Activated CD8-positive, alpha-beta memory T cell treated with anti-CD3 and anti-CD28 coated beads, Interleukin-2, amount 50 U/mL, for 48 hours (primary cell): ENCODE measurements at places on chromosomes 4 and X.

DNA sequence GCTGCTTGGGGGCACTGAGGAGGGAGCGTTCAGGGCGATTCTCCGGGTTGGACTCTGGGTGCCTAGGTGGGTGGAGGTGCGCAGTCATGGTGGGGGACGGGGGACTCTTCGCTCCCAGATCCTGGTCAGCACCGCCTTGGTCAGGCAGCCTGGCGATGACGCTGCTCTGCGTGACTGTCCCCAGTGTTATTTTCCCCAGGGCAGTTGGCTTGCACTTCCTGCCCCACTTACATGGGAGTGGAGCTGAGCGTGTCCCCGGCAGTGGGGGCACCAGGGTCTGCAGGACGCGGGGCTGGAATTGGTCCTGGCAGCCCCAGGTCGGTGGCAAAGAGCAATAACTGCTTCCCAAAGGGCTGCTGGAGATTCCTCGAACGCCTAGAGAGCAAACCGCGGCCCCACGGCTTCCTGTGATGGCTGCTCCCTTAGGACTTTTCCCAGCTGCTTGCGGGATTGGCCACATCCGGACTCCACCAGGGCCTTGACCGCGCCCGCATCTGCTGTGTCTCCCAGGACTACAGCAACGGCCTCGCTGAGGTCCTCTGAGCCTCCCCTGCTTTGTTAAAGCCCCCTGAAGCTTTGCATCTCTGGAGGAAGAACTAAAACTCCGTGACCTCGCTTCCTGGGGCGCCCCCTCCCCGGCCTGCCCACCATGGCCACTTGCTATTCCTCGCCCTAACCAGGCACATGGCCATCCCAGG lies 35.3 kb upstream of the GPR78 start:
- no peak for DNase-seq

DNA sequence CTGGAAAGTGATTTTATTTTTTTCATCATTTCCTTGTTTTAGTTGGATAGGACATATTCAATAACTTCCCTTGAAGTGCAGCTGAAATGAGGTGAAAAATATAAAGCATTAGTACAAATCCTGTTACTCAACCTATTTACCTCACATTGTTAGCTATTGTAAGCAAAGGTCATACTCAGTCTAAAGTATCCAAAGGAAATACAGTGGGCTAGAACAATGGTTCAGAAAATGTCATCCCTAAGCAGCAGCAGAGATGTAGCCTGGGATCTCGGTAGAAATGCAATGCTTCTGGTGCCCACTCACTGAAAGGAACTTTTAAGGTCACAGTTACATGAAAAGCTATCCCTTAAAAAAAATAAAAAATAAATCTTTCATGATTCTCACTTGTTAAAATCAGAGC lies 300.6 kb downstream of the PPP4R3C start:
- DNase-seq: no peak

- no peak for DNase-seq
Observed at GRCh38 chr4:85837439-85837733, 362.4 kb downstream of the ARHGAP24 start.

- no peak for DNase-seq
Observed at GRCh38 chrX:98939456-98939855, 1470.6 kb downstream of the PCDH19 start.

- no peak for DNase-seq
Observed at GRCh38 chr4:53055716-53056403, 193.7 kb downstream of the RASL11B start.

- no peak for DNase-seq
Observed at GRCh38 chrX:123993904-123994635, 32.6 kb downstream of the STAG2 start.
